ENCODE measurements at places on chromosomes 7 and 10.

DNA sequence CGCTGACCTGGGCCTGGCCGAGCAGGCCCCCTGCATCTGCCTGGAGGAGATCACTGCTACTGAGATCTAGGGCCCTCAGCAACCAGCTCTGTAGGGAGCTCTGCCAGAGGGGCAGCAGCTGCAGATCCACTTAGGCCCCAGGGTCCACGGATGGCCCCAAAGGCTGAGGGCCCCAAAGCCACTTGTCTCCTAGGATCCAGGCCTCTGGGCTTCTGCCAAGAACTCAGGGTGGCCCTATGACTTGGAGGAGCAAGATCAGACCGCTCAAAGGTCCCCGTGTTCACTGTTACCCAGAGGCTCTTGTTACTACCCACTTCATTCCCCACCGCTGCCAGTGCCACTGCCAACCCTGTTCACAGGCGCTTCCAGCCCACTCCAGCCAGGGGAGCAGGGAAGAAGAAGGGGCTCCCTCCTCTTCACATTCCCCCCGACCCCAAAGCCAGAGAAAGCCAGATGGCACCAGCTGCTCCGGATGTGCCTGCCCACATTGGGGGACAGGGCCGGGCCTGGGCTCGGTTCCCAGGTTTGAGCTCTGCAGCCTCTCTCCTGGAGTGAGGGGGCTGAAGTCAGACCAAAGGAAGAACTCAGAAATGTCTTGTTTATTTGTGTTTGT, 7.6 kb downstream of the LZTS2 start:
- DNase-seq, result no peak

GRCh38 chr10:110279407-110279986, 25.2 kb downstream of the SMNDC1 start:
- DNase-seq, result no peak

DNA sequence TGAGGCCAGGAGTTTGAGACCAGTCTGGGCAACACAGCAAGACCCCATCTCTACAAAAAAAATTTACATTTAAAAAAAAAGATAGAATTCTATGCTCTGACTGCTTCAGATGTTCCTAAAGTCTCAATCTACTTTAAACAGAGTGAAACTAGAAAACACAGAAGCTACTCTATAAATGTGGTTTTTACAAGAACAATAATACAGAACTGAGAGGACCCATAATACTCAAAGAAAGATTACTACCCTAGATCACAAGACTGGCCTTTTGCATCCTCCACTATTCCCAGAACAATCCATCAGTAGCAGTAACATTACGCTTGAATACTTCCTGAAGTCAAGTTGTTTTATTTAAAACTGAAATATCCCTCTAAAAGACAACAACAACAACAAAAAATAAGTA, 119.4 kb downstream of the ZFAND4 start:
- DNase-seq, result no peak

GRCh38 chr7:82319674-82320118, 123.9 kb downstream of the CACNA2D1 start:
- no peak for DNase-seq

GRCh38 chr7:129734400-129734799, 122.9 kb downstream of the NRF1 start:
- DNase-seq, result no peak

- no peak for DNase-seq
Observed at GRCh38 chr7:37392673-37393017, 56.0 kb downstream of the ELMO1 start.

GRCh38 chr10:127935071-127935561, 28.2 kb downstream of the PTPRE start:
- no peak for DNase-seq

- no peak for DNase-seq
Observed at GRCh38 chr10:126147866-126148587, 240.2 kb downstream of the ADAM12 start.

GRCh38 chr7:32223721-32224120, 153.5 kb upstream of the PDE1C start:
- DNase-seq, result no peak
